ENCODE measurements at places on chromosomes 12 and 14. TPM values are rescaled to one million over a fixed set of nuclear protein-coding genes. Genes with fewer than 3 reads are reported as not detected.

GRCh38 chr12:53214687-53215455 lies 7.8 kb upstream of the ITGB7 start:
- no peak for DNase-seq

- DNase-seq = no peak
Observed at GRCh38 chr12:46535907-46536306, 163.3 kb upstream of the SLC38A2 start.

Gene KRT5
- not detected for total RNA-seq

Gene GDF3
- total RNA-seq = not detected

Measured in activated CD8-positive, alpha-beta memory T cell treated with anti-CD3 and anti-CD28 coated beads, Interleukin-2, amount 10 ng/mL, durations not matched to agents 7 days and 5 days (primary cell).